ENCODE measurements at places on chromosomes 1 and 21.

DNA sequence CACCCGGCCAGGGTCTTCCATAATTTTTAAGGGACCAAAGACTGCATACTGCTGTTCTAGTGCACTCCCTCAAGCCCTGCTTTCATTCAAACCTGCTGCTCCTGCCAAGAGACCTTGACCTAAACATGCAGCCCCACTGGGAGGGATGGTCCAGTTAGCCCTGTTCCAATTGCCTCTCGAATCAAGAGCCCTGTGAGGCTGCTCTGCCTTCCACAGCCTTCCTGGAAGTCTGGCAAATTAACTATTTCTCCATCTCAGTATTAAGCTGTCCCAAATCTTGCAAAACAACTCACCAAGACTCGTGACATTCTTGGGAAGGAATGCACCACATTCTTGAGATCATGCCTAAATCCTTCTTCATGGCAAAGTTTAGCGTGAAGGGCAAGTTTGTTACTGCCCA lies 231.3 kb downstream of the C1orf94 start:
- ATAC-seq = no peak

DNA sequence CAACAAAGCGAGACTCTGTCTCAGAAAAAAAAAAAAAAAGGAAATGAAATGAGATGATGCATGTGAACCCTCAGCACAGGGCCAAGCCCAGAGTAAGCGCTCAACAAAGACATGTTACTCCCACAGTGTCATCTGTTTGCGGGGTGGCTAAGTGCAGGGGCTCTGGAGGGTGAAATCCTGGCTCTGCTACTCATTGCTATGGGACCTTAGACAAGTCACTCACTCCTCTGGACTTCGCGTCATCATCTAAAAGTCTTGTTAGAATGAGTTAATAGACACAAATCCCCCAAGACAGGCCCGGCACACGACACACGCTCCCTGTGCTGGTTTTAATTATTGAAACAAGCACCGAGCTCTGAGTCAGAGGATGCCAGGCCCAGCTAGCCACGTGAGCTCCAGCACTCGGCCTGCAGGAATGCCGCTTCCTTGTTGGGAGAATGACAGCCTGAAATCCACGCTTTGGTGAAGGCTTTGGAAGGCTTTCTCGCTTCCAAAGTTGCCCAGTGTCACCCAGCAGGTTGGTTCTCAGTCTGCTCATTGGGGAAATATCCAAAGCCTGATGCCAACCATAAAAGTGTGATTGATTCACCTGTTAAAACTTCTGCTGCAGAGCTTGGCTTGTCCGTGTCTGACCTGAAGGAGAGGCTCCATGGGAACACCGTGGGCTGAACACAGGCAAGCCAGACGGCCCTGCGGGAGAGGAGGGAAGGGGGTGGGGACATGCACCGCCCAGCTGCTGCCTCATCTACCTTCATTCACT lies 36.7 kb upstream of the TARDBP start:
- ATAC-seq = peak; percentile 84

- ATAC-seq = no peak
Measured at GRCh38 chr1:8516793-8517556, 199.1 kb downstream of the SLC45A1 start.

DNA sequence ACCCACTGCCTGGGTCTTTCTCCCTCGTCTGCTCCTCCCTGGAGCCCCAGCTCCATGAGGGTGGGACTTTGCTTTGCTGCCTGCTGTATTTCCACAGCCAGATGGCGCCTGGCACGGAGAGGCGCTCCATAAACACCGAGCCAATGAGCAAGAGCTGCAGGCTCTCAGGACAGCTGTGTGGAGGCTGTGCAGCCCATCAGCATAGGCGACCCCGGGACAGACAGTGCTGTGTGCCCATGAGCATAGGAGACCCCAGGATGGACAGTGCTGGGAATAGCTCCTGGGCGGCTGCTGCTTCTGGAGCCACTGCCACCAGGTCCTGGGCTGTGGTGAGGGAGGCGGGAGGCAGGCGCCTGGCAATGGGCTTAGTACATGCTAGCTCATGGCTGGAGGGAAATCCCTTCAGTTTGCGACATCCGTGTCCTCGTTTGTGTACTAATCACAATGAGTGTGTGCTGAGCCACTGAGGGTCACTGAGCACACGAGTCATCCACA lies 29.2 kb downstream of the CEP104 start:
- no peak for ATAC-seq

DNA sequence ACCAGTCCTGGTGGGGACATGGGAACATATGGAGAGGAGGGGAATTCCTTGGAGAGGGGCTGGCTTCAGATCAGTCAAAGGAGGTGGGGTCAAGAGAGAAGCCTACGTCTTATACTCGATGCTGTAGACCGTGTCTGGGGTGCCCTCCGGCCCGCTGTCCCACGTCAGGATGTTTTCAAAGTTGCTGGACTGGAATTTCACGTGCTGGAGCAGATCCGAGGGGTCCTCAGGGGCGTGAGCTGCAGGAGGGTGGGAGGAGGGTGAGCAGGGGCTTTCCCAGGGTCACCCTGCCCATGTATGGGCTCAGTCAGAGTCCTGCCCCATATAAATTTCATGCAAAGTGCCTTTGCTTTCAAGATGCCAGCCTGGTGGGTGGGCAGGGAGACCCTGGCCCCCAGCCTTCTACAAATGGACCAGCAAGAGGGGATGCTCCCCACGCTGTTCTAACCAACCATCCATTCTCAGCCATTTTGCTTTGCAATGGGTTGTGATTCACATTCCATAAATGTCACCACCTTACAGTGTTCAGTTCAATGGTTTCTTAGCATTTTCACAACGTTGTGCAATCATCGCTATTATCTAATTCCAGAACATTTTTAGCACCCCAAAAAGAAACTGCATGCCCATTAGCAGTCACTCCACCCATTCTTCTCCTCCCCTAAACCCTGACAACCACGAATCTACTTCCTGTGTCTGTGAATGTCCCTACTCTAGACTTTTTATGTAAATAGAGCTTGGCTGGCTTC lies 4.3 kb downstream of the IL22RA1 start:
- ATAC-seq = no peak

GRCh38 chr21:25862596-25862995 lies 127.8 kb downstream of the GABPA start:
- ATAC-seq = no peak
